Dermis blood vessel endothelial cell (primary cell): ENCODE measurements at places on chromosomes 5 and 9. TPM values are rescaled to one million over a fixed set of nuclear protein-coding genes. Genes with fewer than 3 reads are reported as not detected.

Gene FAM78A
- 9.9 and 12.4 TPM in 2 replicates for total RNA-seq

Gene TAF11L11
- total RNA-seq: not detected in 2 replicates

Gene NOXA1
- total RNA-seq: 1.5 and 2.6 TPM in 2 replicates

Gene GPR21
- total RNA-seq: 0.33 and 0.68 TPM in 2 replicates

Gene DMRT3
- not detected in 2 replicates for total RNA-seq

Gene TNFSF15
- total RNA-seq: 2.0 and 5.4 TPM in 2 replicates

Gene GAS1
- total RNA-seq: 1.4 and 1.5 TPM in 2 replicates

Gene CDKN2B-AS1
- 0.28 and 2.2 TPM in 2 replicates for total RNA-seq

Gene IFNA13
- not detected in 2 replicates for total RNA-seq

Gene ANGPTL2
- 12.3 and 14.9 TPM in 2 replicates for total RNA-seq

Gene FBLL1
- 0.74 and 1.4 TPM in 2 replicates for total RNA-seq

Gene TOPORS
- 39.6 and 53.3 TPM in 2 replicates for total RNA-seq

Gene ALDH1A1
- total RNA-seq: 1,650 and 2,914 TPM in 2 replicates

Gene COL15A1
- 0.42 and 31.5 TPM in 2 replicates for total RNA-seq

Gene TLE4
- total RNA-seq: 23.7 and 25.5 TPM in 2 replicates

Gene PIP5KL1
- total RNA-seq: 0.51 and 0.70 TPM in 2 replicates

Gene LCNL1
- total RNA-seq: not detected in 2 replicates

Gene SLC6A7
- total RNA-seq: not detected in 2 replicates

Gene KCNMB1
- not detected in 2 replicates for total RNA-seq

Gene C5orf46
- not detected in 2 replicates for total RNA-seq

Gene ADAMTS12
- 1.0 and 2.3 TPM in 2 replicates for total RNA-seq

Gene ABITRAM
- total RNA-seq: 3.1 and 5.4 TPM in 2 replicates

Gene NME5
- 1.5 and 2.4 TPM in 2 replicates for total RNA-seq

Gene SHOC1
- not detected in 2 replicates for total RNA-seq

Gene PCDHAC2
- total RNA-seq: 0.28 and 0.34 TPM in 2 replicates

Gene PCDHGC5
- 0.56 and 1.5 TPM in 2 replicates for total RNA-seq

Gene SLC4A9
- not detected in 2 replicates for total RNA-seq

Gene BSPRY
- total RNA-seq: not detected in 2 replicates

Gene PCDHGB6
- total RNA-seq: 2.9 and 3.7 TPM in 2 replicates

Gene NAIP
- total RNA-seq: 0.79 and 3.2 TPM in 2 replicates

Gene SLU7
- total RNA-seq: 84.8 and 96.5 TPM in 2 replicates

Gene FOCAD
- 90.0 and 135 TPM in 2 replicates for total RNA-seq

Gene EIF4E1B
- total RNA-seq: not detected in 2 replicates

Gene NUTM2G
- not detected in 2 replicates for total RNA-seq

Gene IGIP
- 5.0 and 5.8 TPM in 2 replicates for total RNA-seq

Gene PCDHB2
- total RNA-seq: 0.88 and 1.4 TPM in 2 replicates

Gene DCAF10
- total RNA-seq: 22.8 and 51.7 TPM in 2 replicates

Gene RASGEF1C
- not detected in 2 replicates for total RNA-seq

Gene ATP10B
- 0.05 TPM in 1 of 2 replicates, not detected in the other for total RNA-seq

Gene PCDHA11
- 0.17 and 0.28 TPM in 2 replicates for total RNA-seq

Gene GFI1B
- not detected in 2 replicates for total RNA-seq

Gene REEP2
- 0.68 and 1.5 TPM in 2 replicates for total RNA-seq

Gene ZNF189
- 31.3 and 33.8 TPM in 2 replicates for total RNA-seq

Gene CHSY3
- 2.5 and 3.9 TPM in 2 replicates for total RNA-seq

Gene C1QTNF3
- total RNA-seq: under 0.01 and 0.51 TPM in 2 replicates

Gene MROH2B
- not detected in 2 replicates for total RNA-seq

Gene OGN
- not detected in 2 replicates for total RNA-seq

Gene DRD1
- not detected in 2 replicates for total RNA-seq

Gene CNTFR
- total RNA-seq: not detected in 2 replicates

Gene C7
- total RNA-seq: under 0.01 and 0.28 TPM in 2 replicates

Gene C1QTNF2
- total RNA-seq: 0.17 and 0.28 TPM in 2 replicates

Gene MAML1
- 9.2 and 15.6 TPM in 2 replicates for total RNA-seq

Gene SLC38A9
- total RNA-seq: 39.0 and 50.9 TPM in 2 replicates
